ENCODE measurements at places on chromosomes 5 and 9.

- DNase-seq = no peak
Measured at GRCh38 chr9:97484134-97484533, 17.3 kb upstream of the TMOD1 start.

DNA sequence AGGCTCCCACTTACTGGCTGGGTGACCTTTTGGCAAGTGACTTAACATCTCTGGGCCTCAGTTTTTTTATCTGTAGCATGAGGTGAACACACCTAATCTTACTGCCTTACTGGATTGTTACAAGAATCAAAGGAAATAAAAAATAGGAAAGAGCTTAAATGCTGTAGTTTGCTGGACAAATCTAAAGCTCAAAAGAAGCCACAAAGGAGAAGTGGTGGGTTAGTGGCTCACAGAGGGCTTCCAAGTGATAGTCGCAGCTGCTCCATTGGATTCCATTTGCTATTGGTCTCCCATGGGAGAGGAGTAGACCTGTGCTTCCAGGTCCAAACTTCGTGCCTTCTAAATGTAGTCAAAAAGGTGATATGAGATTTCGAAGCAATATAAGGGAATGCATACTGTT lies 123.6 kb downstream of the SEMA6A start:
- no peak for DNase-seq

- peak; percentile 3 for DNase-seq
Measured at GRCh38 chr9:117411547-117411946, 3.3 kb downstream of the ASTN2 start.

DNA sequence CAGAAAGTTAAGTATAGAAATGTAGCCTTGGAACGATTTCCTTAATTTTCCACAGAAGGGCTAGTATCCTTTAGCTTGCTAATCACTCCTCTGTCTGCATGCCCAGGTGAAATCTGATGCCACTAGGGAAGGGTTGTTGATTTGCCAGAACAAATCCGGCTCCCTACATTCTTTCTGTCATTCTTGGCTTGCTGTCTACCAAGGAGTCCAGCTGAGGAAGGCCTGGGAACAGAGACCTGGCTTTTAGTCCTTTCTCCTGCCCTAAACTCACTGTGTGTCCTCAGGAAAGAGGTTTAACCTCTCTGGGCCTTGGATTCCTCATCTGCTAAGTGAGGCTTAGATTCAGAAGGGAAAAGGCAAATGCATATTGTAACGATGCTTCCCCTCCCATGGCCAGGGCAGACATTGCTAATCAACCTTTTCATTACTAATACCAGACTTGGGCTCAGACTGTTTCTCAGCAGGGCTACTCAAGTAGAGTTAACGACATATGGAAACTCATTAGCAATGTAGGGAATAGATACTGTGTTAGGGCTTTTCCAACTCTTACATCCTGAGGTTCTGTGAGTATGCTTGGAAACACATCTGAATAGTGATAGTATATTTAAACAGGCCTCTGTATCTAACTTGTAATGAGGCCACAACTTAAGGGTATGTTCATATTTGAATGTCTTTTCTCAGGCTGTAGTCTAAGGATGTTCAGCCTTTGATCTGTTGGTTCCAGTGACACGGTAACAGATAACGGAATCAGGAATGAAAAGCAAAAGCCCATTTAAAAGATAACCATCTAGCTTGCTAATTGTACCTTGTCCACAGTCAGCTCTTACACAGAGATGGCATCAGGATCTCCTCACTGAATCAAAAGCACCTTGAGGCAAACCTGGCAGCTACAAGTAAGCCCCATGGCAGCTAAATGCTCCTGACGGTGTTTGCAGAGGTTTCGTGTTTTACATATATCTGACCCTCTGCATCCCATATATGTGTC lies 4.1 kb downstream of the GALNT10 start:
- peak; percentile 62 for DNase-seq
